Cardiac fibroblast (primary cell): ENCODE measurements at places on chromosomes 2 and 18.

GRCh38 chr18:65988972-65989371 is 238.2 kb downstream of the CDH7 start:
- no peak for DNase-seq

GRCh38 chr2:120719491-120719890 is 16.2 kb upstream of the GLI2 start:
- DNase-seq, result no peak

GRCh38 chr2:9887513-9887912 is 44.2 kb downstream of the TAF1B start:
- no peak for DNase-seq

GRCh38 chr2:27776097-27776496 is 4.6 kb downstream of the MRPL33 start:
- DNase-seq, result peak; percentile 72

DNA sequence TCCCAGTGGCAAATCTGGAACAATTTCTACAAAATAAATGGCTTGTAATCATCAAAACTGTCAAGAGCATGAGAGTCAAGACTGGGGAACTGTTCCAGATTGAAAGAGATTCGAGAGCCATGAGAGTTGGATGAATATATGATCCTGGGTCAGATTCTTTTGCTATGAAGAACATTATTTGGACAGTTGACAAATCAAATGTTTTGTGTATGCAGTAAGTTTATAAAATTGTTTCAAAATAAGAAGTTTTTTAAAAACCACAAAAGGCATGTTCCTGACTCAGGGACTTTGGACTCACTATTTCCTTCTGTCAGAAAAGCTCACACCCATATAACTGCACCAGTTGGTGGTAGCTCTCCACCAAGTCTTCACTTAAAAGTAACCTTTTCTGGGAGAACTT is 38.5 kb downstream of the ROCK2 start:
- DNase-seq, result peak; percentile 83

GRCh38 chr2:70190418-70191243 is at the start of gene C2orf42:
Gene C2orf42, minus strand, starts transcription at chr2:70191019. Its CDS starts 9,034 bp downstream, at chr2:70181985.
- DNase-seq, result peak; percentile 99

GRCh38 chr2:19775838-19776237 is 125.9 kb downstream of the TTC32 start:
- DNase-seq, result peak; percentile 67

DNA sequence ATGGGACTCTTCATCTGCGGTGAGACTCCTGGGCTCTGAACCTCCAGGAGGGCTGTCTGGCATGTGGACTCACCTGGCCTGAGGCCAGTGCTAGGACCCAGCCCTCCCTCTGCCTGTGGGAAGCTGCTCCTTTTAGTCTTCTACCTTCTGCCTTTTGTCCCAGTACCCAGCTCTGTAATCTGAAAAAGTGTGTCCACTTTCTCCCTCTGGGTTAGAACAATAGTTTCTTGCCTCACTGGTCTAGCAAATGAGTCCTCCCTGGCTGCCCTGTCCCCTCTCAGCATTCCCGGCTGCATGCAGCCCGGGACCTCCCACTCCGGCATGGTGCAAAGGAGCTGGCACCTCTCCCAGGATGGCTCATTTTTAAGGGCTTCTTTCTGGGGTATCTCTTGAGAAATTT is 25.9 kb downstream of the GKN2 start:
- no peak for DNase-seq

GRCh38 chr2:178949584-178949983 is 100.4 kb downstream of the CCDC141 start:
- DNase-seq, result no peak

- no peak for DNase-seq
Observed at GRCh38 chr2:19669559-19669958, 232.2 kb downstream of the TTC32 start.

- no peak for DNase-seq
Observed at GRCh38 chr18:62206593-62206992, 19.5 kb downstream of the RELCH start.

DNA sequence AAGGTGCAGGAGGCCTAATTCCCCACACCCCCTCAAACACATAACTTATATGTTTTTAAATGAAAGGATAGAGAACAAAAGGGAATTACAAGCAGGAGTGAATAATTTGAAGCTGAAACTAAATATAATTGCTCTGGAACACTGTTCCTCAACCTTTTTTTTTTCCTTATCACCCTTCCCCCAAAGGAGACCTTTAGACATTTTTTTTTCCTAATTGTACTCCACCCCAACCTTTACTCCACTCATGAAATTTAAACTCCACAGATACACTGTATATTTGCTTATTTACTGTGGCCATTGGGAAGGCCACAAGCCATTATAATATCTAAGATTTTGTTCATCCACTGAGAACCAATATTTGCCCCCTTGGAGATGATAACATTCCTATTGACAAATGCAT is 45.4 kb upstream of the PELI1 start:
- no peak for DNase-seq

- no peak for DNase-seq
Observed at GRCh38 chr2:120442541-120442922, 96.6 kb downstream of the INHBB start.

GRCh38 chr18:79452190-79452990 is 56.7 kb downstream of the NFATC1 start:
- DNase-seq, result no peak

GRCh38 chr18:21934766-21935015 is 194.1 kb downstream of the MIB1 start:
- DNase-seq, result no peak

GRCh38 chr2:204799791-204800190 is 254.5 kb downstream of the PARD3B start:
- DNase-seq, result no peak
